ENCODE measurements at places on chromosomes 5 and 9.

DNA sequence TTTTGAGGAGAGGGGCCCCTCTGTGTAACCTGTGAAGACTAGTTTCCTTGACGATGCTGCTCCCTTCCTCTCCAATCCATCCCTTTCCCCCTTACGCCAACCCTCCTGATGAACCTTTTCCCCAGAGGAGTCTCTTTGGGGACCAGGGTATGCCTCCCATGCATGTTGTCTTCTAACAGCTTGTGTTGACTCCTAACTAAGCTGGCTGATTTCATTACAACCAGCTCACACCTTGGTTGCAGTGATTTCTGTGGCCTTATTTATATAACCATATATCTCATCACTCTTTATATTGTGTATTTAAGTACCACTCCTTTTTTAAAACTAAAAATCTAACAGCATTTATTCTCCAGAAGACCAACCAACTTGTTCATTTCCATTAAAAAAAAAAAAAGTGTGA lies 42.5 kb downstream of the SFXN1 start:
- DNase-seq: no peak

DNA sequence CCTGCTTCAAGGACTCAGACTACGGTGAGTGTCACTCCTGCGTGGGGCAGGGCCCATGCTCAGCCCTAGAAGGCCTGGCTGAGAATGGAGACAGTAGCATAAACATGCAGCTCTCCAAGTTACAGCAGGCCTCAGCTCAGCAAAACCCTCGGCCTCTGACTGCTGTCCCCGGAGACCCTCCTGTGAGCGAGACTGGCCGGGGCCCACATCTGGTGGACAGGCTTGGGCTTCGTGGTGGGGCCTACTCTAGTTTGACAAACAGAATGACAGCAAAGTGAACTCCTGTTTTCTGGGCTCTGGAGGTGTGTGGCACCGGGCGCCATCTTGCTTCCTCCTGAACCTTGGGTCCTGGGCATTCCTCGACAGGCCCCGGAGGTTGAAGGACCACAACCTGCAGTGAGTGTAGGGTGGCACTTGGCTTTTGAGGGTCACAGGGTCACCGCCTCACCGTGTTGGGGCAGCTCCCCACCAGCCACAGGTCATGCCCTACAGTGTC lies 97.5 kb downstream of the PHF2 start:
- DNase-seq: peak; percentile 28

DNA sequence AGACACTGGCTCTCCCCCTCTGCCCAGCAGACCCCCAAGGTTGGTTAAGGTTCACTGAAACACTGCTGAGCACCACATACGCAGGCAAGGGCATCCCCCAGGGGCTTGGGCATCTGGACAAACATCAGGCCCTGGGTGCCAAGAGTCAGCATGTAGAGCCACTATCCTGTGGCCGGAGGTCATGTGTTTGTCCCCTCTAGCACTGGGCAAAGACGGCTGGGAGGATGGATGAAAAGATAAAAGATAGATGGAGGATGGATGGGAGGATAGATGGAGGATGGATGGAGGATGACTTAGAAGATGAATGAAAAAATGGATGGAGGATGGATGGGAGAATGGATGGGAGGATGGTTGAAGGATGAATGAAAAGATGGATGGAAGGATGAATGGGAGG lies 216.8 kb upstream of the IER5L start:
- DNase-seq: no peak

DNA sequence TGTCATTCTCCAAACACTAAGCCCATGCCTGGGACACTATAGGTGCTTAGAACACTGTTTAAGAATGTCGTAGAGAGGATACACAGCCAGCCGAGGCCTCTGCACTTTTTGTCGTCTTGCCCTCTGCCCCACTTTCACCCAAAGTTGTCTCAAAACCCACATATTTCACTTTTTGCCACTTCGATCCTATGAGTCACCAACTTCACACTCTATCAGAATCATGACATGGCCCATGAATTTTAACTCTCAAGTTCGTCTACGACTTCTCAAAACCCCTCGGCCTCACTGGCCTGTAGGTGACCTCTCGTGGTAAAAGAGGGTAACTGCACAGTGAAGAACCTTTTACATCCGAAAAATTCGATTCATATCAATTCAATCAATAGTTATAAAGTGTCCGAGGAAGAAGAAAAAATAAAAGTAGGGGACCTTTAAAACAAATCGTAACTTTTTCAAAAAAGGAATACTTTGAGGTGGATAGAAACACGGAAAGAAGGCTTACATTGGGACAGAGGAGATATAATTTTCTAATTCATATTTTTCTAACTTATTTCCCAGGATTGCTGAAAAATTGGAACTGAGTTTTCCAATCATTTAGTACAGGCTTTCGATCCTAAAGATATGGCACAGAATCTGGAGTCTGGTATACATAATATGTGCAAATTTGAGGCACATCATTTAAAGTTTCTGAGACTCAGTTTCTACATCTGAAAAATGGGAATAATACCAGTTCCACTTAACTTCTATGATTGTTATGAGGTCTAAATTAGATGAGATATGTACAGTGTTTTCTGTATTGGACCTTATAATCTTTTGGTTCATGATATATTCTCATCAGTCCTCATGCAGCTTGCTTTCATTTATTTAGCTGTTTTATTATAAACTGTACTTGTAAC lies 122.6 kb downstream of the APBA1 start:
- DNase-seq: no peak

DNA sequence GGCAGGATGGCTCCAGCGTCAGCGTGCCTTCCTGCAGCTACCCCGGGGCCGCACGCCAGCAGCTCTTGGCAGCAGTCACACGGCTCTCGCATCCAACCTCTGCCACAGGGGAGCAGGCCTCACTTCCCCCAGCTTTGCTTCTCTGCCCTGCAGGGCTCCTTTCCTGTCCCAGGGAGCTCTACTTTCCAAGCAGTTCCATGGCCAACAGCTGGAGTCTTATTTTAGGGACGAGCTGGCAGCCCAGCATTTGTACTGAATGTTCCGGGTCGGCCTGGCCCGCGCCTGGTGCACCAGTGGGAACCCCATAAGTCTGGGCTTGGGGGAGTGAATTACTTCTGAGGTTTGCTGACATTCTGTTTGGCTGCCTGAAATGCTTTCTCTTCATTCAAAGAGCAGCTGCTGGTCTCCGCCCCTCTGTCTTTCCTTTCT lies 34.6 kb downstream of the GADD45G start:
- no peak for DNase-seq

DNA sequence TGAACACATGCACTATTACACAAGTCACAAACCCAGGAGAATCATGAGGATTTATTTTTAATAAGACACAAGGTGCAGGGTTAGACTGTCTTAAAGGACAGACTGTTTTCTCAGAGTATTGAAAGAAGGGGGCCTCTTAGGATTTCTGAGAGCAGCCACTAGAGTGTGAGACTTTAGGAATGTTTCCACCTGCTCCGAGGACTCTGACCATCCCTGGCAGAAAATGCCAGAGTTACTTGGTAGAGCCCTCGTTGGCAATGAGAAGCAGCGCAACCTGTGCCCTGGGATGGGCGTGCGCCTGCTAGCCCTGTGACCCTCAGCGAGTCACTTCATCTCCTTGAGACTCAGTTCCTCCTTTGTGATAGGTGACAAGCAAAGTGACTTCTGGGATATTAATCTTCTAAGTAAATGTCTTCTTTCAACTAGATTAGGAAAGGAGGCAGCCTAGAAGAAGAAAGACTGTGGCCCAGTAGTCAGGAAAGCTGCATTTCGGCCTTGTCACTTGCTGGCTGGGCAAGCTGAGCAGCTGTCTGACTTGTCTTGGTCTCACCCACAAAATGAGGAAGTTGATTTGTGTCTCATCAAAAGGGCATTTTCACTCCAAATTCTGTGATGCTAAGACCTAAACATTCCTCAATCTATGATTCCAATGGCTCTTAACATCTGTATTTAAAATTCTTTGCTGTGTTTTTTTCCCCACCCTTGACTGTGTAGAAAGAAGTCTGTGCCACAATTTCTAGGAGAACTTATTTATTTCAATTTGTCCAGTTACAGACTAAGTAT lies 60.5 kb downstream of the PTCD2 start:
- no peak for DNase-seq

DNA sequence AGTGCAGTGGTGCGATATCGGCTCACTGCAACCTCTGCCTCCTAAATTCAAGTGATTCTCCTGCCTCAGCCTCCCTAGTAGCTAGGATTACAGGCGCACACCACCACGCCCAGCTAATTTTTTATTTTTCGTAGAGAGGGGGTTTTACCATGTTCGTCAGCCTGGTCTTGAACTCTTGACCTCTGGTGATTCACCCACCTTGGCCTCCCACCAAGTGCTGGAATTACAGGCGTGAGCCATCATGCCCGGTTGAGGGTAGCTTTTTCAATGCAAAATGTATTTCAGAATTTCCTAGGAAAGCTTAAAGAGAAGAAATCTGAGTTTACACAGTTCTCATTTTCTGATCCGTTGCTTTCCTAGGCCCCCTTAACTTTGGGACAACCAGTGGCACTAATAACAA lies 15.7 kb downstream of the BDP1 start:
- DNase-seq: no peak

DNA sequence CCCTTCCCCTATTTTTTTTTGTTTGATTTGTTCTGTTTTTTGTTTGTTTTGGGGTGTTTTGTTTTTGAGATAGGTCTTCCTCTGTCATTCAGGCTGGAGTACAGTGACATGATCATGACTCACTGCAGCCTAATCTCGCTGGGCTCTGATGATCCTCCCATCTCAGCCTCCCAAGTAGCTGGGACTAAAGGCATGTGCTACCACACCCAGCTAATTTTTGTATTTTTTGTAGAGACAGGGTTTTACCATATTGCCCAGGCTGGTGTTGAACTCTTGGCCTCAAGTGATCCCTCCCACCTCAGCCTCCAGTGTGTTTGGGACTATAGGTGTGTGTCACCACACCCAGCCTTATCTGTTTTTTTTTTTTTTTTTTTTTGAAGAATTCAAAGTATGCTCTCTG lies 605.4 kb downstream of the DNAH5 start:
- DNase-seq: no peak

- DNase-seq: no peak
Observed at GRCh38 chr9:90818279-90818678, 16.7 kb downstream of the SYK start.

DNA sequence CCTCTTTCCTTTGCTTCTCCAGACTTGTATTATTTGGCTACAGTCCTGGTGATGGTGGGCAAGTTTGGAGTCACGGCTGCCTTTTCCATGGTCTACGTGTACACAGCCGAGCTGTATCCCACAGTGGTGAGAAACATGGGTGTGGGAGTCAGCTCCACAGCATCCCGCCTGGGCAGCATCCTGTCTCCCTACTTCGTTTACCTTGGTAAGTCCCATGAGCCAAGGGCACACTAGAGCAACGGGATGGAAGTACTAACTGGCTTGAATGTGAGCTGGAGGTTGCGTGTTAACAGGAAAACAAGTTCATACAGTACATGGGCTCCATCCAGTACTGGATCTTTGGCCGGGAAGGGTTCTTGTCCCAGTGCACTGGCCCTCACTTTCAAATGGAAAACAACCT lies 22.9 kb downstream of the SLC22A5 start:
- DNase-seq: no peak

- DNase-seq: no peak
Observed at GRCh38 chr5:143024228-143024920, 254.2 kb downstream of the ARHGAP26 start.

DNA sequence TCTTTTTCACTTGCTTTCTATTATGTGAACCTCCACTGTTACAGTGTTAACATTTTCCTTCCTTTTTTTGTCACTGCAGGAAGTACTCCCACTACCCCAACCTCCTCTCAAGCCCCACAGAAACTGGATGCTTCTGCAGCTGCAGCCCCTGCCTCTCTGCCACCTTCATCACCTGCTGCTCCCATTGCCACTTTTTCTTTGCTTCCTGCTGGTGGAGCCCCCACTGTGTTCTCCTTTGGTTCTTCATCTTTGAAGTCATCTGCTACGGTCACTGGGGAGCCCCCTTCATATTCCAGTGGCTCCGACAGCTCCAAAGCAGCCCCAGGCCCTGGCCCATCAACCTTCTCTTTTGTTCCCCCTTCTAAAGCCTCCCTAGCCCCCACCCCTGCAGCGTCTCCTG lies 18.8 kb downstream of the NUP214 start:
- DNase-seq: no peak

DNA sequence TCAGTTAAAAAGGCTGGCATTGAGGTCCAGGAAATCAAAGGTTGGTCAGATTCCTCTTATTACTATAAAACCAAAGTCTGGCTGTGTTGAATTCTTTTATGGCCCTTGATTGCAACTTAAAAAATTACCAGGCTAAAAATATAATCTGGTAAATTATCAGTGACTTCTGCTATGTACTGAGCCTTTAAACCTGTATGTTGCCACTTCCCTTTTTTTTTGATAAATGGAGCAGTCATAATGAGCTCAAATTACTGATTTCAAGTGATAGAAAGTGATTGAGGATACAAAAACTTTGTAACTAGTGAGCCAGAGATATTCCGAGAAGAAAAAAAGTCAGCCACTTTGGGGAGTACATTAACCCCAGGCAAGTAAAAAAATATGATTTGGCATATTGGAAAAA lies 100.1 kb downstream of the GIN1 start:
- no peak for DNase-seq

DNA sequence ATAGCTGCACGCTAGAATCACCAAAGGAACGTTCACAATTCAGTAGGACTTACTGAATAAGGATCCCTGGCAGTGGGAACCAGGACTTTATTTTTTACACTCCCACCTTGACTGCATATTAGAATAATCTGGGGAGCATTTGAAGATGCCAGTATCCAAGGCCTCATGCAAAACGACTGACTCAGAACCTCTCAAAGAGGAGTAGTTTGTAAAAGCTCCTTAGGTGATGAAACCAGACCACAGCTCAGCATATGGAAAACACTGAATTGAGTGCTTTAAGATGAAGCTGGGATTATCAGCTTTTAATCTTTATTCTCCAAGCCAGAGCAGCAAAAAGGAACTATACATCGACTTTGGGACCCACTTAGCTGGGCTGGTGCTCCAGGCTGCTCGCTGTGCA lies 288.3 kb downstream of the MLLT3 start:
- no peak for DNase-seq

DNA sequence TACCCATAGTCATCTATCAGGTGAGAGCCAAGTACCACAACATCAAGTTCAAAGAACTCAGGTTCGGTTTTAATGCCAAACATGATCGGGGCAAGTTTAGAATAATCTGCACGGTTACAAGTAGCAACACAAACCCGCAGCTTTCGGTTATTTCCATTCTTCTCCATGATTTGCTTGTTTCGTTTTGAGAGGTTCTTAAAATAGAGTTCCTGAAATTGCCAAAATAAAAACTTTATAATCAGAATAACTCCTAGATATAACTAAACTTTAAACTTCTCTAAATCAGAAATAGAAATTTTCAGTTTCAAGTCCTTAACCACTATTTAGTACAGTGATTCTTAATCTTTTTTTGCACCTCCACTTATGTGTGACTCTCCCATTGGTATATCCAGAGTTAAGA lies 9.1 kb downstream of the GNE start:
- DNase-seq: no peak

- no peak for DNase-seq
Observed at GRCh38 chr5:34977934-34978613, 48.7 kb downstream of the DNAJC21 start.
